ENCODE measurements at places on chromosomes 11 and 22.
A peak's percentile ranks its signal among the peaks of the same experiment; 100 is the strongest.

DNA sequence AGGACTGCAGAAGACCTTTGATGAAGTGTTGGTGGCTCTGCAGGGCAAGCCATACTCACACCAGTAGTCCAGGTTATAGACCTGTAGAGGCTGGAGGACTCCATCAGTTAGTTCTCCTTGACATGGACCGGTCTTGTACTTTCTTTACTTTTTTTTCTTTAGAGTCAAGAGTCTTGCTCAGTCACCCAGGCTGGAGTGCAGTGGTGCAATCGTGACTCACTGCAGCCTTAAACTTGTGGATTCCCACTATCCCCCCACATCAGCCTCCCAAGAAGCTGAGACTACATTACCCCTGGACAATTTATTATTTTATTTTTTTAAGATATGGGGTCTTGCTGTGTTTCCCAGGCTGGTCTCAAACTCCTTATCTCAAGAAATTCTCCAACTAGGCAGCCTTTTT is 49.6 kb upstream of the E2F8 start:
- DNase-seq = no peak

GRCh38 chr11:128579798-128580504 is 7.4 kb downstream of the ETS1 start:
- peak; percentile 49 for DNase-seq

DNA sequence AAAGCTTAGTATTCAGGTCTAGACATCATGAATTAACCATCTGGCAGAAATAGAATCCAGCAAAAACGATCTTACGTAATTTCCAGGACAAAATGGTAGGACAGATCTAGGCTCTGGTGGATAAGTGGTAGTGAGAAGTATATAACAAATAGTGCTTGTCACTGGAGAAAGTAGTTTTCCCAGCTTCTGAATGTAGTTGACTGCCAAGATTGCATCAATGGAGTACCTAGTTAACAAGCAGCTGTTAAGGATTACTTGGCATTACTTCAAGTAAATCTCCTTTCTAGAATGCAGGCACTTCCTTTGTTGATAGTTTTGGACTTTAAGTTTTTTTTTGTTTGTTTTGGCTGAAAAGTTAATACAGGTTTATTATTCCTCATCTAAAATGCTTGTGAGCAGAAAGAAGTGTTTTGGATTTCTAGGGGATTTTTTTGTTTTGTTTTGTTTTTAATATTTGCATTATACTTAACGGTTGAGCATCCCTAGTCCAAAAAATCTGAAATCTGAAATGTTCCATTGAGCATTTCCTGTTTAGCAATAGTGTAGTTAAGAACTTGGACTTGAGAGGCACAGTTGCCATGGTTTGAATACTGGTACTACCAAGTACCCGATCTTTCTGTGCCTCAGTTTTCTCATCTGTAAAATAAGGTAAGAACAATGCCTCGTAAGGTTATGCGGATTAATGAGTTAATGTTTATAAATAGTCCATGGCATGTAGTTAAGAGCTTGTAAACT is 20.3 kb downstream of the FAM118B start:
- DNase-seq = peak; percentile 73

DNA sequence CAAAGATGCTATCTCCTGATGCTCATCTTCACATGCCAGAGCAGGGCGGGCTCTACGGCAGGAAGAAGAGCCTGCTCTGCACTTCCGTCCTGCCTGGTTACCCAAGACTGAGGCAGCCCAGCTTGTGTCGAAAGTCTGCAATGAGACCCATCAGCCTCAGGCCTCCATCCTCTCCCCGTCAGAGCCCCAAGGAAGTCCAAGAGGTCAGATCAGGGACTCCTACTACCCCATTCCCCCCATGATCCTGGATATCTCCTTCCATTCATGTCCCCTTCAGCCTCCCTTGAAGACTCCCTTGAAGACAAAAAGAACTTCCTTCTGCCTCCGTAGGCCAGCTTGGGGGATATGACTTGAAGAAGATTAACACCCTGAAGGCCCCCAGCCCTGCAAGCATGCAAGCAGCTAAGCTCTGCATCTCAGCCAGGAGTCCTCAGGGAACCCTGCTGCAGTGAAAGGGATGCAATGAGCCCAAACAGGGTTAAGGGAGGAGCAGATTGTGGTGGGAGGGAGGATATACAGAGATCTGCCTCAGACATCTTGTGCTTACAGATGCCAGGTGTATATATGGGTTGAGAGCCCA is 85.6 kb downstream of the TRIM29 start:
- DNase-seq = no peak

GRCh38 chr22:46740910-46741780 is 3.1 kb upstream of the CERK start:
- DNase-seq = no peak

DNA sequence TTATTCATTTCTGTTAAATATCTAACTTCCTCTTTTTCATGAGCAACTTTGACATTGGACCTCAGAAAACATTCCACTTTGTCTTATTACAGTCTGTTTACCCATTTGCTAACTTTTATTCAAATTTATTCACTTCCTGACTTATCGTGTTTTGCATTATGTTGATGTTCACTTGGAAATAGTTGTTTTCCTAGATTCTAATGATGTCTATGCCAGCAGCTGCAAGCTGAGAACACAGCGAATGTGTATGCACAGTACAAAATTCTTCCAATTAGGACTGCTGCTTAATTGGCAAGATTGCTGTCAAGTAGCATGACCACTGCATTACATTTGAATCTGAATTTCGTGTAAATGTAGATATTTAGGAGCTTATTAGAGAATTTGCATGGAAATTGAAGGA is 61.5 kb upstream of the GRIA4 start:
- DNase-seq = no peak

GRCh38 chr22:50724616-50725015 is 13.4 kb upstream of the ACR start:
- DNase-seq = no peak

All from choroid plexus epithelial cell (primary cell).